ENCODE measurements at places on chromosomes 4 and X.
A peak's percentile ranks its signal among the peaks of the same experiment; 100 is the strongest.

GRCh38 chrX:56791456-56791855 is 62.4 kb downstream of the NBDY start:
- DNase-seq, result no peak

- DNase-seq, result peak; percentile 74
Observed at GRCh38 chr4:40316782-40317635, 18.1 kb upstream of the CHRNA9 start.

DNA sequence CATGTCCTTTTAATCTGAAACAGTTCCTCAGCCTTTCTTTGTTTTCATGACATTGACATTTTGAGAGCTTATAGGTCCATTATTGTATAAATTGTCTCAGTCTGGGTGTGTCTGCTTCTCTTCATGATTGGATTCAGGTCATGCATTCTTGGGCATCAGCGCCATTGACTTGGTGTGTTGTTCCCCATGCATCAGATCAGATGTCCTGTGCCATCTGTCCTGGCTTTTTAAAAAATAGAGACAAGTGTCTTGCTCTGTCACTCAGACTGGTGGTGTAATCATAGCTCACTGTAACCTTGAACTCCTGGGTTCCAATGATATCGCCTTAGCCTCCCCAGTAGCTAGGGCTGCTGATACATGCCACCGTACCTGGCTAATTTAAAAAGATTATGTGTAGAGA is 55.7 kb downstream of the TBC1D14 start:
- DNase-seq, result no peak

- DNase-seq, result no peak
Observed at GRCh38 chr4:185728893-185729292, 83.1 kb downstream of the SORBS2 start.

- no peak for DNase-seq
Observed at GRCh38 chr4:60805500-60806313, 394.4 kb upstream of the ADGRL3 start.

- DNase-seq, result no peak
Observed at GRCh38 chrX:47991263-47992094, 12.3 kb downstream of the ZNF182 start.

DNA sequence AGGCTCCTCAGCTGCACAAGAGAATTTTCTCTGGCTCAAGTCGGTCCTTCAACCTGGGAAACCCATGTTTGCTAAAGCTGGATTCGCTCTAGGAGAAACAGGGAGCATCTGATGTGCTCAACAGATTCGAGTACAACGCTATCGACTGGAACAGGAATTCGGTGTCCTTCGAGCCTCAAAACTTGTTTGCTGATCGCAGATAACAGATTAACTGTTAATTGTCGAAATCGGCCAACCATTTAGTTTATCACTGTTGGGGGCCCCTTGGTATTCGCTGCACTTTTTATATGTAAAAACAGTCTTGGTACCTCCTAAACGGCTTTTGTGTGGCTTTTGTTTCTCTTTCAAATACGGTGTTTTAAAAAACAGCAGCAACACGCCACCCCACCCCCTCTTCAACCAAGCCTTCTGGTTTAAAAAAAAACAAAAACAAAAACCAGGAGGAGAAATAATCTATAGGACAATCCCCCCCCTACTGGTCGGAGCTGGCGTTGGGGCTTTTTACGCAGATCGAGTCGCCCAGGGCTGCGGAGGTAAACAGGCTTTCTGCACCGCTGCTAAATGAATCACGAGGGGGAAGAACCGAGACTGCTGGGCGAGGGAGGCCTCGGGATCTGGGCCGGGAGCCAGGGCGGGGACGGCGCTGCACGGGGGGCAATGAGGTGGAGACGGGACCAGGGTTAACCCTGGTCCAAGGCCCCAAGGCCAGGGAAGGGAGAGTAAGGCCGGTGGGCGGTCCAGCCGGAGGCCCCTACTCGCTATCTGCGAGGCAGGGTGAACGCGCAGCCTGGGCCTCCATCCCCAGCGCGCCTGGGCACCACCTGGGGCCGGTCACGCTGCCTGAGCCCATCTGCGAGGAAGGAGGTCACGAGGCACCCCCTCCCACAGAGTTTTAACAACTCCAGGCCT is 71.7 kb upstream of the BCOR start:
- DNase-seq, result no peak

DNA sequence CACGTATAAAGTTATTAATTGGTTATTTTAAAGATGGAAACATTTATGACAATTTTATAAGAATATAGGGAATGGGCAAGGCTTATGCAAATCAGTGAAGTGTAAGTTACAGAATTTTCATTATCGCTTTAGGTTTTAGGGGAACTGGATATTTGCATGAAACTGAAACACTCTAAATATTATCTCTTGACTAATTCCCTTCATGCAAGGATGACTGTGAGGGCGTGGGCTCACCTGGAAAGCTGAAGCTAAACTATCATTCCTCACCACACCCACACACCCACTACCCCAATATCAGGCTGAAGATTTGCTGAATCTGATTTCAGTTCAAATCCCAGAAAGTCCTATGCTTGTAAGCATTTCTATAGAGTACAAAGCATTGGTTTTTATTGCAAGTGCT is 81.7 kb upstream of the ARHGAP24 start:
- no peak for DNase-seq

- DNase-seq, result no peak
Observed at GRCh38 chrX:43971966-43972961, 926 bp downstream of the NDP start.

GRCh38 chrX:43953218-43953617 is 20.0 kb downstream of the NDP start:
- DNase-seq, result no peak

- DNase-seq, result no peak
Observed at GRCh38 chr4:8495803-8496202, 55.2 kb downstream of the TRMT44 start.

- no peak for DNase-seq
Observed at GRCh38 chrX:16826207-16826606, 39.9 kb downstream of the TXLNG start.

DNA sequence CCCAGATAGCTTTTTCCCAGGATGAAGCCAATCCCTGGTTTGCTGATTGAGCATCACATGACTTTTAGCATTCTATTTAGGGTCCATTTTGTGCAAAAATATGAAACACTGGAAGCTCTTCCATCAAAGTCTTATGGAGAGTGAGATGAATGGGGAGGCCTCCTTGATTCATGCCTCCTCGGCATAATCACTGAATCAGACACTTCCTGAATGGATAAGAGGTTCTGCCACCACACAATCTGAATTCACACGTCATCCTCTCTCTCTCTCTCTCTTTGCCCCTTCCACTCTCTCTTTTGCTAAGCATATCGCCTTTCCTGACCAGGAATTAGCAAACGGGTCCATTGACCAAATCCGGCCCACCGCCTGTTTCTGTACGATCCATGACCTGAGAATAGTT is 68.7 kb downstream of the CRMP1 start:
- DNase-seq, result no peak

- peak; percentile 40 for DNase-seq
Observed at GRCh38 chr4:84965553-84966381, 723 bp downstream of the WDFY3 start.

DNA sequence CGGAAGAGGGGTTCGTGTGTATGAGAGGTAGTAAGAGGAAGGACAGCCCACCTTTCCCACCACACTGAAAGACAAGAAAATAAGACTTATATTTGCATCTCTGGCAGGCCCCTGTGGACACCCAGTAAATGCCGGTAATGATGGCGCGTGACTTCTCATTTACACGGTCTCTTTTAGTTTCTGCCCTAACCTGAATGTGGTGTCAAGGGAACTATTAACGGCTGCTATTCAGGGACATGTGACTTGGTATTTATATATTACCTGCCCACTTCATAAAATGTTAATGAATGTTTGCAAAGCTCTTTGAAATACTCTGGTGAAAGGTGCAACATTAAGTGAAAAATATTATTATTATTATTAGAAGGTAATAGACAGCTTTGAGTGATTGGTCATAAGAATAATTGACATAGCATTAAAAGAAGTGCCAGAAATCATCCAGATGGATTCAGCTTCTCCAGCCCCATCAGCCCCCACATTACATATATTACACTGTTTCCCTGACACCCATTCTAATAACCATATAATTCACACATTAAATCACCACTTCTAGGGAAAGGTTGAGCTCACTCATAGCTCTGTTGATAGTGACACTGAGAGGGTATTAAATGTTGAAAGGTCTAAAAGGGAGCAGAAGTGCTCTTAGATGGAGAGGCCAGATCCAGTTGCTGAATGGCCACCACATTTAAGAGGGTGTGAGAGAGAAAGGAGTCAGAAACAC is 83.0 kb upstream of the BEND4 start:
- no peak for DNase-seq

- no peak for DNase-seq
Observed at GRCh38 chrX:2708021-2708420, 16.9 kb downstream of the CD99 start.

DNA sequence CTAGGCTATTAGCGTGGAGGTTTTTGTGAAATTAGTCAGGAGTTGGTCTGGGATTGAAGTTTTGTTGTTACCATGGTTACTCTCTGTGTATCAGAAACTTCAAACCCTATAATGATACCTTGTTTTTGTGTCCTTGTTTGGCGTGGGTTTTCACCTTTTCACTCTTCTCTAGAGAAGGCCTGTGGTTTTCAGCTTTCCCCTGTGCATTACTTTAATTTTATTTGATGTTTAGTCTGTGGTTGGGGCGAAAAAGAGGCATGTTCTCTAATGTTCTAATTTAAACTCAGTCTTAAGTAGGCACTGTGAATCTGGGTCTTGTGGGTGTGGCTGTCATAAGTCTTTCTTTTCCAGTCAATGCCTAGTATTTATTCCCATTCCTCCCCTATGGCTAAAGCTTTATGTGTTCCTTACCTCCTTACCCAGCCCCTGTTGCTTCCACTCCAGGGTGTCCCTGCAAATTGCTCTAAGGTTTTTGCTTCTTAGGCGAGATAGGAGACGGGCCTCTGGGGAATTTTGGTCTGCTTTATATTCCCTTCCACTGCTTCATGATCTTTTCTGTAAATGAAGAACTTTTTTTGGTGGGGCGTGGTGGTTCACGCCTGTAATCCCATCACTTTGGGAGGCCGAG is 326.3 kb upstream of the ZCCHC13 start:
- no peak for DNase-seq

DNA sequence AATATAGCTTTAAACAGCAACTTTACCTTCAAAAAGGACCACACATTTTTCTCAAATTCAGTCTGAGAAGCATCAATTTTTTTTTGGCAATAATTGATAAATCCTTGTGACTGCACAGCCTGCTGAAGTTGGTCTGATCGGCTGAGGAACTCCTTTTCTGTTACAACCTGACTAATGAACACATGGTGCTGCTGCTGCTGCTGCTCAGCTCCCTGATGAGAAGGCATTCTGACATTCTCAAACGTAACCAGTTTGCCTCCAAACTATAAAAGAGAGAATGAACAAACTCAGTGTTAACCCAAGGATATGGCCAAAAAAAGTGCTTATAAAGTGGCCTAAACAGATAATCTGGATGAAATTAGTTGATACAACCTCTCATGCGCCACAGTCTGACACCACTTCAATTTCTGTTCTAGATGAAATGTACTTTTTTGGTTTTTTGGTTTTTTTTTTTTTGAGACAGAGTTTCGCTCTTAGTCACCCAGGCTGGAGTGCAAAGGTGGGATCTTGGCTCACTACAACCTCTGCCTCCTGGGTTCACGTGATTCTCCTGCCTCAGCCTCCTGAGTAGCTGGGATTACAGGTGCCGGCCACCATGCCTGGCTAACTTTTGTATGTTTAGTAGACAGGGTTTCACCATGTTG is 26.5 kb downstream of the SEC31A start:
- no peak for DNase-seq

- no peak for DNase-seq
Observed at GRCh38 chr4:44661940-44662622, 10.7 kb upstream of the YIPF7 start.

- DNase-seq, result no peak
Observed at GRCh38 chrX:86014421-86014820, 32.9 kb downstream of the CHM start.

DNA sequence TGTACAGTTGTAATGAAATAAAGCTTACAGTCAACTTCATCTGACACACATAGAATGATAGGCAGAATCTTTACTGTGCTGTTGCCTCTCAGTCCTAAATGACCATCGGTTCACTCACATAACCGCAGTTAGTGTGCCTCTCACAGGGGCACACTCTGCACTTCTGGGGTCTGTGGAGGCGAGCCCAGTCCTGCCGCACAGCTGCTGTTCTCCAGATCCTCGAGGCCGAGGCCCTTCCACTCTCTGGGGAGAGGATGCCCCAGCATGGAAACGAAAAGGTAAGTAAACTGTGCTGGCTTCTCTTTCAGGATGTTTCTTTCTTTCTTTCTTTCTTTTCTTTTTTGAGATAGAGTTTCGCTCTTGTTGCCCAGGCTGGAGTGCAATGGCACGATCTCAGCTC is 88.0 kb downstream of the DCTD start:
- no peak for DNase-seq

DNA sequence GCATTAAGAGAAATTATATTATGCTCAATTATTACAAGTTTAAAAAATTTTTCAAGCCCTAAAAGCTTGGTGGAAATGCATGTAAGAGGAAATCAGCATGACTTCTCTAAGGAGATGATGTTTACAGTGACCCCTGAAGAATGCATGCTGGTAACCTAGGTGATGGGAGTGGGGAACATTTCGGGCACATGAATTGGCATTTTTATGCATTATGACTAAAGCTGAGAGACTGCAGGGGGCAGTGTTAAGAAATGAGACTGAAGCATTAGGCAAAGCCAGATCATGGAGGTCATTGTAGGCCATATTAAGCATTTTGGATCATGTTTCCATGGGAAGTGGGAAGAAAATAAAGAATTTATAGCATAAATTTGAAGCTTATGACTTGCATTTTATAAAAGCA is 421.3 kb downstream of the FAT4 start:
- no peak for DNase-seq

DNA sequence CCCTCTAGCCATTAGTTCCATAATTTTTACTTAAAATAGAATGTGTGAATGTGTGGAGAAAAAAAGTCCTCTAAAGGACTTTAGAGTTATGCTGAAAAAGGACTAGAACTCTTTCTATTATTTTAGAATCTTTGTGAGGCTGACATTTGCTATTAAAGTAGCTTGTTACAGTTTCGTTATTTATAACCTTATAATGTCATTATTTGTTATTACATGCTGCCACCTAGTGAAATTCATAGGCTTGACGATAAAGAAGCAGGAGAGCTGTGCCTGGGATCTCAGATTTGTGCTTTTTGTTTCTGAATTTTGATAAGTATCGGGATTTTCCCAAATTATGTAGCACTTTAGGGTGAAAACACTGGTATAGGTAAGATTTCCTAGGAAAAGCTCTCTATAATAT is 38.5 kb upstream of the TAPT1 start:
- DNase-seq, result no peak

DNA sequence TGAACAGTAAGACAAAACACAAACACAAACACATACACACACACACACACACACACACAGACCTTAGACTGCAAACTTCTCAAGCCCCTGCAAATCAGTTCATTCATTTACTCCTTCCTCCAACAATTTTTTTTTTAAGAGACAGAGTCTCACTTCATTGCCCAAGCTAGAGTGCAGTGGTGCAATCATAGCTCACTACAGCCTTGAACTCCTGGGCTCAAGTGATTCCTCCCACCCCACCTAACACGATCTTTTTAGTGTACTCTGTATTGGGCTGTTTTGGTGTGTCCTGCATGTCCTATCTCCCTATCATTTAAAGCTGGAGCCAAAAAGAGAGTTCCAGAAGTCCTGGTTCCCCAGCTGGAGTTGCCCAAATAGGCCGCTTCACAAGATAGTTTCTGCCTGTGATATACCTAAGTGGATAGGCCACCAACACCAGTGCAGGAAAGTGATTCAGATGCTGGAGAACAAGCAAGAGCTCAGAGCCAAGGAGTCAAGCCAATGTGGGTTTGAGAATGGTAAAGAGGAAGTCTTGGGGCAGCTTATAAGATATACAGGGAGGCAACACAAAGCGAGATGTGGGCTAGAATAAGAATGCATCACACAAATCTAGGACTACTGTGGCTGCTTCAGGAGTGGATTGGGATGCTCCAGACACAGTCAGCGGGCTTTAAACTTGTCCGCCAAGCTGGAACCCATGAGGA is 85.4 kb upstream of the RAPGEF2 start:
- no peak for DNase-seq
